ENCODE measurements at places on chromosomes 4 and X.

DNA sequence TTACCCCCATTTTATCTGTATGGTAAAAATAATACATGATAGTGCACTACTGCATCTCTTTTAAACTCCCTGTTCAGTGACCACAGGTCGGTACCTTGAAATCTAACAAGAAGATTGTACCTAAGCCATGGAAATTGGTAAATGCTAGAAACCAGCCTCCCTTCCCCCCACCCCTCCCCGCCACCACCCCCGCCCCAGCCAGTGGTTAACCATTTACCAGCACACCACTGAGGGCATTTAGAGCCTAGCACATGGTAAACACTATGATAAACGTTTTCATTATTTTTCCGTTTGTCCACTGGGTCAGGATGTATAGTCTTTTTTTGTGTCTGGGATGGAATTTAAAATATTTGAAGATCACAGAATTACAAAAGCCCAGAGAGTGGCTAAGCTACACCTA lies 703 bp upstream of the FTSJ1 start:
- DNase-seq: no peak

GRCh38 chr4:126358041-126358440 lies 1043.3 kb downstream of the FAT4 start:
- DNase-seq: no peak

- no peak for DNase-seq
Measured at GRCh38 chr4:20301161-20301560, 49.5 kb downstream of the SLIT2 start.

DNA sequence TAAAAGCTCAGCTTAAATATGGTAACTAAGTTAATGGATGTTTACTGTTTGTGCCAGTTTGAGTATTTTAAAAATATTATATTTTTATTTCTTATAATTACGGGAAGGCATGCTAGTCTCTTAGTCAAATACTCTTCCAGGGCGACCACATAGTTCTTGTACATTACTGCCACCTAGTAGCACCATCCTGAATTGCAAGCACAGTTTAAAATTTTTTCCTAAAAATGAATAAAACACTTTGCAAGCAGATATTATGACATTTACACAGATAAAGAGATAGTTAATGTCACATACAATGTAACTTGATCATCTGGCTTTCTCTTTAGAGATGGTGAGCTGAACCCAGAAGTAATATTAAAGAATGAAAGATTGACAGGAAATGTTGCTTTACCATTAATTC lies 11.5 kb downstream of the NDP start:
- DNase-seq: no peak

- DNase-seq: no peak
Measured at GRCh38 chr4:166957451-166957850, 276.8 kb downstream of the SPOCK3 start.

DNA sequence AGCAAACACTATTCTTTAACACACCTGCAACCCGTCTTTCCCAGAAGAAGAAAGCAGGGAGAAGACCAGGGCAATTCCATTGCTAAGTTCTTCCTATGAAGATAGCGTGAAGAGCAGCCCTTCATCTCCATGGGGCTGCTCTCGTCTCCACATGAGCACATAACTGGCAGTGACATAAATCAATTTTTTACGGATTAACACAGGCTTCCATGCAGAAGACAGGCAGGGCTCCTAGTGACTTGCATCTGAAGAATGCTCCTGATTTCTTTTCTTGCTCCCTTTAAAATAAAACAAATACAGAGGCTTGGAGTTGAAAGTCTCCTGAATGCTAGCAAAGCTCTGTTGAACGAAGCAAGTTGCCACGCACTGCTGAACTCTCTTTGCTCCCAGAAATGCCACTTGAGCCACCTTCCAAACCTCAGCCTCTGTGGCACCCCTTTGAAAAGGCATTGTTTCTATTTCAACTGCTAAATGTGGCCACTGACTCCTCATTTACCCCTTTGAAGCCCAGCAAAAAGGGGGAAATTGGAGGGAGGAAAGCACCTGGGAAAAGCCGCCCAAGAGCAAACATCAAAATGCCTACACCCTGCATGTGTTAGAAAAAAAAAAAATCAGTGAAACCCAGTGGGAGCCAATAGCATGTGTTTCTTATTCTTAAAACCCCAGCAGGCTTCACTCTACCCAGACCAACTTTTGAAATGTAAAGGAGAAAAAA lies 383.7 kb downstream of the IDS start:
- DNase-seq: no peak

- no peak for DNase-seq
Measured at GRCh38 chr4:41002309-41002708, 212.0 kb downstream of the APBB2 start.

DNA sequence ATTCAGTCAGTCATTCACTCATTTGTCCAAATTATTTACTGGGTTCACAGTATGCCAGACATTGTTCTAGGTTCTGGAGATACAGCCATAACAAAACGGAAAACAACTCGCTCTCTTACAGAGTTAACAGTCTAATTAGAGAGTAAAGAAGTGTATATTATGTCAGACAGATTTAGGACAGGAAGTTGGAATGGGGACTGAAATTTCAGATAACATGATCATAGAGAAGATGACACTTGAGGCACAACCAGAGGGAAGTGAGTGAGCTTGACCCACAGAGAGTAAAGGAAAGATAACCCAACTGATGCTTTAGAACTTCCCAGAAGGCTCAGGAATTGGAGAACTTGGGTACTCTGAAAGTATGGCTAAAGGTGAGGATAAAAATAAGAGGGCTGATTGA lies 139.4 kb downstream of the ZAR1 start:
- DNase-seq: no peak

- no peak for DNase-seq
Measured at GRCh38 chr4:5683566-5683965, 24.8 kb downstream of the EVC2 start.

DNA sequence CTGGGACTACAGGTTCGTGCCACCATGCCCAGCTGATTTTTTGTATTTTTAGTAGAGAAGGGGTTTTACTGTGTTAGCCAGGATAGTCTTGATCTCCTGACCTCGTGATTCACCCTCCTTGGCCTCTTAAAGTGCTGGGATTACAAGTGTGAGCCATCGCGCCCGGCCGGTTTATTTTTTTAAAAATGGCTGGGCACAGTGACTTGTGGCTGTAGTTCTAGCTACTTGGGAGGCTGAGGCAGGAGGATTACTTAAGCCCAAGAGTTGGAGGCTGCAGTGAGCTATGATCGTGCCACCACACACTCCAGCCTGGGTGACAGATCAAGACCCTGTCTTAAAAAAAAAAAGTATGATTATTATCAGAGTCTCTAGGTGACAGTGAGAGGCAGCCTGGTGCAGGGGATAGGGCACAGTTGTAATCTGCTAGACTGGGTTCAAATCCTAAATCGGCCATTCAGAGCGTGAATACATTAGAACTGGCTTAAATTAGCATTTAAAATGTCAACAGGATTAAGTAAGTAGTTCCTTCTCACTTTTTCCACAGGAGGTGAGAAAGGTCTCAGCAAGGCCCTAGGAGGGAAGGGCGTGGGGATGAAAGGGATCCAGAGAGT lies 435 bp upstream of the MGST2 start:
- DNase-seq: no peak

GRCh38 chr4:89995006-89995405 lies 100.4 kb downstream of the MMRN1 start:
- no peak for DNase-seq

- no peak for DNase-seq
Measured at GRCh38 chrX:120301960-120302359, 9.3 kb downstream of the TMEM255A start.

GRCh38 chr4:150305995-150306394 lies 227.8 kb downstream of the DCLK2 start:
- no peak for DNase-seq

GRCh38 chr4:186932196-186932595 lies 208.5 kb upstream of the FAT1 start:
- no peak for DNase-seq

GRCh38 chrX:70421618-70422017 lies 1.5 kb upstream of the GDPD2 start:
- no peak for DNase-seq

DNA sequence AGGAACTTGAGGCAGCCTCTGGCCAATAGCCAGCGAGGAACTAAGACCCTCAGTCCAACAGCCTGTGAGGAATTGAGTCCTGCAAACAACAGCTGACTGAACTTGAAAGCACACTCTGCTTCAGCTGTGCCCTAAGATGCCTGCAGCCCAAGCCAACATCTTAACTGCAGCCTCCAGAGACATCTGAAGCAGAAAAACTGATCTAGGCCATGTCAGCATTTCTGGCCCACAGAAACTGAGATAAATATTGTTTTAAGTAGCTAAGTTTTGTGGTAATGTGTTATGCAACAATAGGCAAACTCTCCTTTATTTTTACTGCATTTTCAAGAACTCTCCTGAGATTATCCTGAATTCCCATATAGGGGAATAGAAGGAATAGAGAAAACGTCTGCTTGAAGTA lies 24.4 kb upstream of the PIGA start:
- no peak for DNase-seq

DNA sequence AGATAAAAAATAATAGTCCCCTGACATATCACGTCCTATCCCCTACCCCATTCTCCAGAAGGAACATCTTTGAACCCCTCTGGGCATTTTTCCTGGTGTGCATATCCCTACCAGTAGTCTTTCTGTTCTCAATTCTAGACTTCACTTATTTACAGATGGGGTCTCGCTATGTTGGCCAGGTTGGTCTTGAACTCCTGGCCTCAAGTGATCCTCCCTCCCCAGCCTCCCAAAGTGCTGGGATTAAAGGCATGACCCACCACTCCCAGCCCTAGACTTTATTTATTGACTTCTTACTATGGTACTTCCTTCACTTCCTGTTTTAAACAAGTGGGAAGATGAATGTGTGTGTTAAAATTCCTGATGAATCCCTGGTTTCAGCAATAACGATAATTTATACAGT lies 612 bp upstream of the RRAGB start:
- no peak for DNase-seq

GRCh38 chr4:99062120-99062519 lies 26.5 kb downstream of the ADH5 start:
- no peak for DNase-seq
